ENCODE measurements at places on chromosomes 1 and 21.
A peak's percentile ranks its signal among the peaks of the same experiment; 100 is the strongest.

DNA sequence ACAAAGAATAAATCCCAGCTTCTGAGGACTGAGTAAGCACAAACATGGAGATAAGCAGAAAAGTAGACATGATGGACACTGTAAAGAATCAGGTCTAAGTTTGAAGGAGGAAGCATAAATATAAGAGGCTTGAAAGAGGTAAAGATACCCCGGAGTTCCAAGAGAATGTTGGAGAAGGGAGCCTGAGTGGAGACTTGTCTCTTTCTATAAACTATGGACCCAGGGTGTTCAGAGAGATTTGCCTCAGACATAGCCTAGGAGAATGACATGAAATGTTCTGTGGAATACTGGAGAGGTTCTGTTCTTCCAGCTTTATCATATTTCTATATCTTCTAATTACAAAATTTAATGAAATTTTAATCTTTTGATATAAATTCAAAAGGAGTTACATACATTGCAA is 554.3 kb upstream of the B3GALT2 start:
- no peak for DNase-seq

DNA sequence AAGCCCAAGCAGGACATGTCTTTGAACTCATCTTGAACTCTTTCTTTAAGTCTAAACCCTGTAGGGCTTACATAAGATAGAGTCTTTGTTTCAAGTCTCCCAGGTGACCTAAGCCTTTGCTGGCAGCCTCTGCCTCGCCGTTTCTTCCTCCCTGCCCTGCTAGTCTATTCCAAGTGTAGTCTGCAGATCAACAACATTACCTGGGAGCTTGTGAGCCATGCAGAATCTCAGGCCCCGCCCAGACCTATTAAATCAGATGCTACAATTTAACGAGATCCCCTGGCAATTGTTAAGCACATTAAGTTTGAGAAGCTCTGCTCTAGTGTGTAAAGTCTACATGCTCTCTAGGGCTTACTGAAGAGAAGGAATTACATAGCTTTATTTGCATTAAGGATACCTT is 271.6 kb downstream of the PBX1 start:
- DNase-seq: no peak

- no peak for DNase-seq
Observed at GRCh38 chr21:29371464-29371863, 72.7 kb downstream of the BACH1 start.

GRCh38 chr21:29245104-29245643 is 53.5 kb upstream of the BACH1 start:
- DNase-seq: no peak

GRCh38 chr1:8782001-8782620 is 35.3 kb downstream of the RERE start:
- no peak for DNase-seq

DNA sequence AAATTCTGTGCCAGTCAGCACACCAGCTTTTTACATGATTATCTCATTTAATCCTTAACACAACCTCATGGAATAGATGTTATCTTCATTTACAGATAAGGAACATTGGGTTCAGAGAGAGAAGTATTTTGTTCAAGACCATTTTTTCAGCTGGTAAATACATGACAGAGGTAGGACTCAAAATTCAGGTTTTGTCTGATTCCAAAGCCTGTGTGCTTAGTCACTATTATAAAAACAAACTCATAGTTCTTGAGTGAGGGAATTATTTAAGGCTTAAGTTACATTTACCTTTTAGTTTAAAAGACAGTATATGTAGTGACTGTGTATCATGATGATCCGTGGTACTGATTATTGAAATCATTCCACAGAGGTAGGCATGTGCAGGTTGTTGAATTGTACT is 125.2 kb downstream of the MAGI3 start:
- DNase-seq: no peak

DNA sequence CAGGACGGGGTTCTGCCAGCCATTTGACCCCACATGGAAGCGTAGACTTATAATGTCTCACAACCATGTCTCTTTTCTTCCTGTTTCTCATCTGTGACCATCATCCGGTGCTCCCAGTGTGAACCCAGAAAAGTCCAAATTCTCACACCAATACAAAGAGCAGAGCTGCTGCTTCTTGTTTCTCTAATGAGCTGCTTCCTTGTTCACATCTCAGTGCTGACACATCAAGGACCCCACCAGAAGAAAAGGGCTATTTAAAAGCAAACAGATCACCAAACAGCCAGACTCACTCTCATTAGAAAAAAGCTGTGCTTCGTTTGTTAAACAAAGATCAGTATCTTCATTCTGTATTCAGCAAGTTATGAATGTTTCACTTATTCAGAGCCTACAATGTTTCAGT is 835 bp upstream of the LCE1D start:
- DNase-seq: no peak

DNA sequence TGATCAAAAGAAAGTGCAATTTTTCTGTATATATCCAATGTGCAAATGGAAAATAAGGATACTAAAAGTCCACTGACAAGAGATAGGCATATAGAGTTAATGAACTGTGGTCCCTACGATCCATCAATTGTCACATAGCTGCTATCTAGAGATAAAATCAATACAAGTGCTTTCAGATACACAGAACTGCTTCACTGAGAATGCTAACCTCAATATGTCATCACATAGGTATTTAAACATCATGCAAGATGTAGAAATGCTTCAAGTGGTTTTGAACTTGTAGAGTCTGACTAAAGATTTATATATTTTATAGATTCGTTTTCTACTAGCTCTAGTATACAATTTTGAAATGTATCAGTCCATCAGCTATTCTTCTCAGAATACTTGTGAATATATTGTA is 1604.7 kb downstream of the PLA2G4A start:
- no peak for DNase-seq

GRCh38 chr1:170001266-170001665 is 73.2 kb downstream of the KIFAP3 start:
- no peak for DNase-seq

- DNase-seq: no peak
Observed at GRCh38 chr1:161381707-161382106, 14.0 kb upstream of the CFAP126 start.

GRCh38 chr1:63693944-63694571 is 79.8 kb upstream of the ROR1 start:
- DNase-seq: peak; percentile 17

DNA sequence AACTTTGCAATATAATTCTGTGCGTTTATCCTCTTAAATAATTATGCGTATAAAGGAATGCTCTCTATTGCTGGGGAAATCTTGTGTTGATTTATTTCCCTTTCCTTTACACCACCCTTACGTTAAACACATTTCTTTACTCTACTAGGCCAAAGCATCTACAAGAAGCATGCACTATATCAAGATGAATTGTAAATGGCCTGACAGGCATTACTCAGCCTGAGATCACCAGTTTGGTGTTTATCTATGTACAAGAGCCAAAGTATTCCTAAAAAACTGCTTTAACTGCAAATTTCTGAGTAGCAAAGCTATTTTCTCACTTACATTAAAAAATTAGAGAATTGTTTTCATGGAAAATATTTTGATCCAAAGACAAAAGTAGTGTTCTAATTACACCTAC is 114.8 kb downstream of the TYW3 start:
- DNase-seq: no peak

DNA sequence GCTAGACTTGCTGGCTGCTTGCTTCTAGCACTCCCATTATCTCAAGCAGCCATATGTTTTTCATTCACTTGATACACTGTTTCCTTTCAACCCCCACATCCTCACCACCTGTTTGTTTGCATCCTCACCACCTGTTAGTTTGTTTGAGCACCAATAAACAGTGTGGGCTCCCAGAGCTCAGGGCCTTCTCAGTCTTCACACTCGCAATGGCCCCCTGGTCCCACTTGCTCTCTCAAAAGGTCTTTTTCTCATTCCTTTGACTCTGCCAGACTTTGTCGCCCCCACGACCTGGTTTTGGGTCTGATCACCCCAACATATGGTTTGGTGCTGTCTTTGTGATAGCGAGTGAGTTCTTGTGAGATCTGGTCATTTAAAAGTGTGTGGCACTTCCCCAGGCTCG is 6.2 kb upstream of the PADI4 start:
- peak; percentile 17 for DNase-seq

GRCh38 chr1:117403597-117403996 is 36.3 kb downstream of the MAN1A2 start:
- no peak for DNase-seq

DNA sequence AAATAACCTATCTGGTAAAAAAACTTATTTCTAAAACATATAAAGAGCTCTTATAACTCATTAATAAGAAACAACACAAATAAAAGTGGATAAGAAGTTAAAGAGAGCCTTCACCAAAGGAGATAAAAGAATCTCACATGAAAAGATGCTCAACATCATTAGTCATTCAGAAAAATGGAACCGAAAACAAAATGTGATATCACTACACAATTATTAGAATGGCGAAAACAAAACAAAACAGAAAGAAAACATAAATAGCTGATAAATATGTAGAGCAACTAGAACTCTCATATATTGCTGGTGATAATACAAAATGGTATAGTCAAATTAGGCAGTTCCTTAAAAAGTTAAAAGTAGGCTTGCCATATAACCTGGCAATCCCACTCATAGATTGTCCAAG is 1109.3 kb downstream of the PLA2G4A start:
- no peak for DNase-seq

DNA sequence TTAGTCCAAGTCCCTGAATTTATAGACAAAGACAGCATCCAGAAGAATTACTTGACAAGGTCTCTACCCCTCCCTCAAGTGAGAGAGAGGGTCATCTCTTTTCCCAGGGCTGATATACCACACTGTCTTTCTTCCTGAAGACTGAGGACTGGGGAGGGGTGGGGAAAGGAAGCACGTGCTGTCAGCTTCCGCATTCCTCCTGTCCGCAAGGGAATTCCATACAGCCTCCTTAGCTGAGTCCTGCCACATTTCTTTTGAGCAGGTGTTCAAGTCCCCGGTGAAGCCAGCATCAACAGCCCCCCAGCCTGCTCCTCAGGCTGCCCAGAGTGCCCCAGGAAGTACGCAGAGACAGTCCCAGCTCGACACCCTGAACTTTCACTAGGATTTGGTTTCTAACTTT is 34.2 kb downstream of the PCAT6 start:
- DNase-seq: no peak

GRCh38 chr21:36419996-36420395 is 34.8 kb downstream of the CHAF1B start:
- peak; percentile 73 for DNase-seq

- no peak for DNase-seq
Observed at GRCh38 chr1:67460676-67461500, 30.7 kb upstream of the SERBP1 start.

- DNase-seq: no peak
Observed at GRCh38 chr1:104989012-104989411, 1239.3 kb downstream of the AMY1C start.

DNA sequence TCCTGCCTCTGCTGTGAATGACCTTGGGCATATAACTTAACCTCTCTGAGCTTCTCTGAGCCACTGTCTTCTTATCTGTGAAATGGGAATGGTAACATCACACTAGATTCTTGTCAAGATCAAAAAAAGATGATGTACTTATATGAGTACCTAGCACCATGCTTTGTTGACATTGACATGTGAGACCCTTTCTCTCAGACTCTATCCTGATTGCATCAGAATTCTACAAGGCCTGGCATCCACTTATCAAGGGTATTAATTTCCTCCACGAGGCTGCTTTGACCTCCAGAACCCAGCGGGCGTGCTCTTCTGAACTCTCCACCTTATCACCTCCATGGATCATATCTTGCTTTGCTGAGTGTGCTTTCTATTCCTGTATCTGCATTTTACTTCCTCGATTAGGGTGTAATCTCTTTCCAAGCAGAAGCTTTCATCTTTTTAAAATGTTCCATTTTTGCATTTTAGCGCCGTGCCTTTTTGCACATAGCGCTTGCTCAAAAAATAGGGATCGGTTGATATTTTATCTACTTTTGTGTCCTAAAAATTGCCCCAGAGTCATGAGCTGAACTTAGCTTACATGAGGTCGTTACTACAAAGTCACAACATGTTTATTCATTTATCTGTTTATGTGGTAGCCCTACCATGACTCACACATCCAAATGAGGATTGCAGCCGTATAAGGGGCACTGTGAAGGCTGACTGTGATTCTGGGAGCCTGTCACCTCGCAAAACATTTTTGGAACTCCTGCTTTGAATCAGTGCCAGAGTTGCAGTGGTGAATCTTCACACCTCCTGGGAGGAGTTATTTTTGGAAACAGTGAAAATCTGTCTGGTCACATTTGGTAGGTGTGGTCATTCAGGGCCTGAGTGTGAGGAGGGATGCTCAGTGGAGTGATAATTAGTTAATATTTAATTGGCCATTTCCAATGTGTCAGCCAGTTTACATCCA is 63.2 kb downstream of the IER5 start:
- DNase-seq: no peak

- peak; percentile 74 for DNase-seq
Observed at GRCh38 chr1:167601442-167602383, 28.3 kb upstream of the RCSD1 start.

DNA sequence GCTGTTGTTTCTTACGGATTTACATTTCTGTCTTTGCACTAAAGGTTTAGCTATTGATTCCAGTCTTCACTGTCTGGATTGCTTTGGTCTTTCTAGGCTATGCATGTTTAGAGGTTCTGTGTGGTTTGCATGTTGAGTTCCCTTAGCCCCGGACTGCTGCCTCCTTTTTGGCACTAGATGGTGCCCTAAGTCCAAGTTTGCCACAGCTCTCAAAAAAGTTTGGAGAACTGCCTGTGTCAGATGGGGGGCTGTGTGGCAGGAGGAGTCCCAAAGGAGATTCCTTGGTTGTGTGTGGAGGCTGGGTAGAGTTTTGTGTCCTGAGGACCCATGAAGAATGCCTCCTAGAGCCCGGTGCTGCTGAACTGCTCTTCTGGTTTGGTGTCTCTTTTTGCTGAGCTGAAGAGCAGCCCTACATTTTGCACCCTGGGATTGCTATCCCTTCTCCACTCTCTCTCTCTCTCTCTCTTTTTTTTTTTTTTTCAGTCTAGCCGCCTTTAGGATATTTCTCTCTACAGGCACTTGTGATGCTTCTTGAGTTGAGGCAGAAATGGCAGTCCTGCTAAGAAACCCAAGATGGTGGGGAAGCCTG is 74.4 kb downstream of the PTGS2 start:
- DNase-seq: peak; percentile 51

- DNase-seq: no peak
Observed at GRCh38 chr1:181630398-181630797, 147.1 kb downstream of the CACNA1E start.

DNA sequence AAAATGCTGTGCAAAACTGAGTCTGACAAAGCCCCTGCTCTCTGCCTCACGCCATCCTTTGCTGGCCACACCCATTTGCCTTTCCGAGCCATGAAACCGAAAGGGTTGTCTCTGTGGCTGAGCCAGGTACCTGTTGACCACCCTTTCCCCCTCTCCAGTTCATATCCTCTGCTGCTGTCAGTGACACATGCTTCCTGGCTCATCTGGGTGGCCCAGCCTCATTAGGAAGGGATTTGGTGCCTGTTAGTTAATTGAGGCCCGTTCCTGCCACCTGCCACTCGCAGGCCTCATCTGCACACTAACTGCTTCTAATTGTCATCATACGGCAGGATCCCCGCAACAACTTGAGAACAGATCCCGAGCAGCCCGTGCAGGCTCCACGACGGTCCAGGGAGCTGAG is 79.2 kb downstream of the OLIG1 start:
- DNase-seq: no peak

- DNase-seq: no peak
Observed at GRCh38 chr1:204889681-204890383, 19.2 kb downstream of the NFASC start.

Measured in NAMALWA (cell line).